ENCODE measurements at places on chromosomes 1 and 21. TPM values are rescaled to one million over a fixed set of nuclear protein-coding genes. Genes with fewer than 3 reads are reported as not detected.

DNA sequence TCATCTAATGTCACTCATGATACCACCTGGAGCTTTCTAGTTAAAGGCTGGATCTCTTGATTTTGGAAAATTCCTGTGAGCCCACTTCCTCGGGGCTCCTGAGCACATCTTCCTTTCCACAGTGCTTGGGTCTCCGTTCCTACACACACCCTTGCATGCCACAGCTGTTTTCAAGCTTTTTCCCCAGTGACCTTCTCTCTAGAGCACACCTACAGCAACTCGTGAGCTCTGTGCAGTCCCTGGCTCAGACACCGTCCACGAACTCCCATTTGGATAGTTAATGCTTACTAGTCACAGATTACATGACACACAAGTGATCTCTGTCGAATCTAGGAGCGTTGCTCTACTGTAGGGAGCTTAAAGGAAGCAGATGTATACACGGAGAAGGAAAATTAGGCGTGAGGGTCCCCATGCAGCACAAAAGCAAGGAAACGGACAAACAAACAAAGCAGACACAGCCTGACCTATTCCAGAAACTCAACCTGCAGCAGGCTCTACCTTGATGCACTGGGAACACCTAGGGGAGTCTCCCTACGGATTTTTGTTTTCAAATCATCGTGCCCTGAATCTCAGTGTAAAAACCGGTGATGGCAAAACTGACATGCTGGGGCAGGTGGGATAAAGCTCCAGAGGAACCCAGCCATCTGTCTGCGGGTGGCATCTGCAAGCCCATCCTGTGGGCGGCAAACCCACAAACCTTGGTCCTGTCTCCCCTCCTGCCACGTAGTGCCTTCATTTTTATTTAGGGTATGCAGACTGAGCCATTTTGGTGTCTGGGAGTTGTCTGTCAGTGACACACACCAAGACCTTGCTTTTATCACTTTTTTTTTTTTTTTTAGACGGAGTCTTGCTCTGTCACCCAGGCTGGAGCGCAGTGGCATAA, 177.8 kb downstream of the RUNX1 start:
- DNase-seq: no peak

DNA sequence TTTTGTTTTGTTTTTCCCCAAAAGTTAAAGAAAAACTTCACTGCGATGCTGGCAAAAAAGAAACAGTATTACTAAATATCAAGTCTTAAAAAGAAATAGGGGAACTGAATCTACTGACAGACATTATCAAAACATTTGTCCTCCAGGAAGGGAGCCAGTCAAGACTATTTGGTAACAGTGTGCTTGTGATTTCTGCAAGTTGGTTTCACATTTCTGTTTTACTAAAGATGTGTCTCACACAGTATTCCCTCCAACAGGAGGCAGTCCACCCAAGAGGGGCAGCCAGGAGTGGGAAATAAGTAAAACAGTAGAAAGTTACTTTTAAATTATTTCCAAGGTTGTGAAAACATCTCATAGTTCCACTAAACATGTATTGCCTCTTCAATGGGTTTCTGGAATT, 74.4 kb upstream of the SDC3 start:
- DNase-seq: peak; percentile 53

DNA sequence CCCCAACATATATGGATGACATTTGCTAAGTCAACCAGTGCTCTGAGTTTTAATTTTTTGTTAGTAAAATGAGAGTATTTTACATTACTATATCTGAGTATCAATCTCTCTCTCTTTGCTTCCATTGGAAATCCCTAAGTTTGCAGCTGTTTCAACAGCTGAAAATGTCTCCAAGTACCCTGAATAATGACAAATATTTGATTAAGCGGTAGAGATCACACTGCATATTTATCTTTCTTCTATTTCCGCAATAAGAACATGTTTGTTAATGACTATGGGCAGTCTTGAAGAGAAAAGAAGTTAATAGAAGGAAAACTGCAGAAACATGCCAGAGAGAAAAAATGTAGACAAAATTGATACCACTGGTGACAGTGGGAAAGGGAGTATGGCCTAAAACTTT, 1117.5 kb downstream of the NCAM2 start:
- DNase-seq: no peak

DNA sequence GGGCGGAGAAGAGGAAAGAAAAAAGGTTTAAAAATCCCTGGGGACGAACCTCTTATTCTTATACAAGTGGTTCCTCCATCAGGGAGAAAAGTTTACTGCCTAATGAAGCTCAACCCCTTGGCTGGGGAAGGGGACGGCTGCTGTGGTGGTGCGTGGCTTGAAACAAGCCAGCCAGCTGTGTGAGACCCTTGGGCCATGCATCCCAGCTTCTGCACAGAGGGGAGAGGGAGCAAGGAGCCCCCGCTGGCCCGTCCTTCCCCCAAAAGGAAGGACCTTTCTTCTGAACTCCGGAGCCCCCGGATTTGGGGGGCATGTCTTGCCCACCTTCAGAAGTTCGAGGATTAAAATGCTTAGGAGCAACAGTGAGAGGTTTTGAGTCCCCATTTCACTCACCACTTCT, 67.3 kb downstream of the STUM start:
- DNase-seq: no peak

DNA sequence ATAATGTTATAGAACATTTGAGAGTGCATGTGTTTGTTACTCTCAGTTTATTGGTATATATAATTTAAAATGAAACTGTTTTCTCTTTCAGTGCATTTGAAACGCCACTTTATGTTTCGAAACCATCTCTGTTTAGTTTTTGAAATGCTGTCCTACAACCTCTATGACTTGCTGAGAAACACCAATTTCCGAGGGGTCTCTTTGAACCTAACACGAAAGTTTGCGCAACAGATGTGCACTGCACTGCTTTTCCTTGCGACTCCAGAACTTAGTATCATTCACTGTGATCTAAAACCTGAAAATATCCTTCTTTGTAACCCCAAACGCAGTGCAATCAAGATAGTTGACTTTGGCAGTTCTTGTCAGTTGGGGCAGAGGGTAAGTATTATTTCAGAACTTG, 123.5 kb downstream of the DYRK1A start:
- DNase-seq: no peak

- no peak for DNase-seq
These were observed 581.8 kb downstream of the PLPP3 start for GRCh38 chr1:55997536-55997935.

Gene AVPR1B
- not detected for total RNA-seq

Gene FLG2
- not detected for total RNA-seq

Gene CCDC185
- not detected for total RNA-seq

Data from fibroblast of lung (primary cell).